ENCODE measurements at places on chromosomes 12 and 14.

DNA sequence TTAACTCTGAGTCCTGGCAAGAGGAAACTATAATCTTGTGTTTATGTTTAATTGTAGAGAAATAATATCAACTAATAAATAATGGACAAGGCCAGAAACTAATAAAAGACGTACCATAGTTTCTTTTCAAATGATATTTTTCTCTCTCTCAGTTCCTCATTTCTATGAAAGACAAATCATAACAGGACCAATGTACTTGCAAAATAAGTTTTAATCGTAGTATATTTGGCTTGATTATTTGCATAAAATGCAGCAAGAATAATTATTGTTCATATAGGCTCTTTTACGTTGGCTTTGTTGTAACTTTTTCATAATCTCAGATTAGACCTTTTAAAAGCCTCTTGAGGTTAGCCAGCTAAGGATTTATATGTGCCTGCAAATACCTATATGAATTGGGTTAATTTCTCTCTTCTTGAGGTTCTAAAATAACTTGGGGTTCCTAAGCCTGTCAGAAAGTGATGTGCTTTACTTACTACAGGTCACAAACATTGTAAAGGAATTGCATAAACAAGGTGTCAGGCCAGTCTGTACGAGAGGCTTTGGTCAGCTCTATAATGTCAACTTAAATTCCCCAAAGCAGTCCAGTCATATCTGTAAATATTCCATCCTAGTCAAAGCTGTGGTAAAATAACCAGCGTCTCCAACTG is 152.8 kb upstream of the PTPRQ start:
- no peak for DNase-seq

GRCh38 chr12:76920172-76921099 is 41.6 kb upstream of the CSRP2 start:
- DNase-seq, result no peak

DNA sequence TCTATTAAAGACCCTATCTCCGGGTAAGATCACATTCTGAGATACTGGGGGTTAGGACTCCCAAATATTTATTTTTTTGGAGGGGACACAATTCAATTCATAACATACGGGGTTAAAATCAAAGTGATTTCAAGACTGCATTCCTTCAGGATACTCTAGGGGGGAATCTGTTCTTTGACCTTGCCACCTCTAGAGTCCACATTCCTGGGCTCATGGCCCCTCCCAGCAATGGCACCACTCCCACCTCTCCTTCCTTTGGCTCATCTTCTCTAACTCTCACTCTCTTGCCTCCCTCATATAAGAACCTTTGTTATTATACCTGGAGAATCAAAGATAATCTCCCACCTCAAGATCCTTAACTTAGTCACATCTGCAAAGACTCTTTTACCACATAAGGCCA is 79.5 kb downstream of the CAND1 start:
- no peak for DNase-seq

GRCh38 chr14:22538671-22539228 is 50.3 kb downstream of the DAD1 start:
- no peak for DNase-seq

GRCh38 chr14:22865424-22866405 is 5.8 kb upstream of the LRP10 start:
- DNase-seq, result no peak

DNA sequence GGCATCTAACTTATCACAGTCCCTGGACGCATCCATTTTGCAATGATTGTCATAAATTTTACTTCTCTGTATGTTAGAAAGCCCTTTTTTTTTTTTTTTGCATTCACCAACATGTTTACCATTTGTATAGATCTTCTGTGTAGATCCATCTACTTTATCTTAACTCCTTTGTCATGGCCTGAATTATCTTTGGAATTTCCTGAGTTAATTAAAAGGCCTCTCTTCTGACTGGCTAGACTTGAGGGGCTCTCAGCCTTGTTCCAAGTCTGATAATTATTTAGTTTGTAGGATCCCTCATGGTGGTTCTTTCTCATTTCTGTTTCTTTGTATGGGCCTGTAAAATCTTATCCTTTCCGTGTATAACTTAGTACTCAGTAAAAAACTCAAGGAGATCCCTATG is 387.0 kb downstream of the C12orf50 start:
- no peak for DNase-seq

DNA sequence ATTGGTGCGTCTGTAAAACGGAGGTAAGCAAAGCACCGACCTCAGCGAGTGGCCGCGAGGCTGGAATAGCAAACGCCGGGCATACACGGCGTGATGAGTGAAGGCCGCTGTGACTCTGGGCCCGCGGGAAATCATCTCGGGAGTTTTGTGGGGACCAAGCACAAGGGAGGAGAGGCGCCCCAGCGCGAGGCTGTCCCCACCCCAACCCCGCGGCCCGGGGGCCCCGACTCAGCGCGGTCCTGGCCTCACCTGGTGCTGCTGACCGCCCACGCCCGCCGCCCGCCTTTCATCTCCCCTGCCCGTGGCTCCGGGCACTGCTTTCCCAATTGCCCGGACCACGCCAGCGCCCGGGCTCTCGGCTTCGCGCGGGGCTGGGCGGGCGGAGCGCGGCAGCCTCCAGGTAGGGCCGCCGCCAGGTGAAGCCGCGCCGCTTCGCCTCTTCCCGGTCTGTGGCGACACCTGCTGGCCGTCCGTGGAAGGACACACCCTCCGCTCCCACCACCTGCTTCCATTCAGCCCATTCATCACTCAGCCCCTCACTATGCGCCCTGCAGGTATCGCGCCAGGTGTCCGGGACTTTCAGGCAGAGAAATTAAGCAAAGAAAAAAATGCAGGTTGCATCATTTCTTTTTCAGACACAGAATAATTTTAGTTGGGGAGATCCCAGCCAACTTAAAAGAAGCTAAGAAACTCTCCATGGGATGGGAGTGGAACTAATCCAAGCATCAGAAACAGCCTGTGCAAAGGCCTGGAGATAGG is 360.4 kb downstream of the MED13L start:
- no peak for DNase-seq
